ENCODE measurements at places on chromosomes 5 and 9.
A peak's percentile ranks its signal among the peaks of the same experiment; 100 is the strongest.

DNA sequence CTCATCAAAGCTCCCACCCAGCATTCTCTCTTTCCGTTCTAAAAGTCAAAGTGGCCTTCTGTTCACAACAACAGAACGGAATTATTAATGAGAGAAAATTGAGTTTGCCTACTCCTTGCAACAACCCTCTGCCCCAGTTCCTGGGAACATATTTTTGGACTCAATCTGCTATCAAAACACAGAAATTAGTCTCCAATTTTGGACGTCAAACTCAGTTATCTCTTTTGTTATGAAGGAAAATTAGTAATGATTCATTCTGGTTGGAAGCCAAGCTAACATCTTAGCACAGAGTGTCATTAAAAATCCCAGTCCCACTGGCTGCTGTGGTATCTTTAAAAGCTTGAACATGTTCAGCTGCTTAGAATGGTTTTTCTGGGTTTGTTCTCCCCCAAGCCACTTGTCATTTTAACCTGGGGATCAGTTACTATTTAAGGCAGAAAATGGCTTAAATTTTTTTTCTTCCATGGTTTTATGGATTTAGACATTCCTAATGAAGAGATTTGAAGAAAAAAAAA lies 343.2 kb downstream of the TRIM32 start:
- no peak for DNase-seq

GRCh38 chr5:150142959-150143349 lies 12.7 kb downstream of the PDGFRB start:
- DNase-seq, result no peak

DNA sequence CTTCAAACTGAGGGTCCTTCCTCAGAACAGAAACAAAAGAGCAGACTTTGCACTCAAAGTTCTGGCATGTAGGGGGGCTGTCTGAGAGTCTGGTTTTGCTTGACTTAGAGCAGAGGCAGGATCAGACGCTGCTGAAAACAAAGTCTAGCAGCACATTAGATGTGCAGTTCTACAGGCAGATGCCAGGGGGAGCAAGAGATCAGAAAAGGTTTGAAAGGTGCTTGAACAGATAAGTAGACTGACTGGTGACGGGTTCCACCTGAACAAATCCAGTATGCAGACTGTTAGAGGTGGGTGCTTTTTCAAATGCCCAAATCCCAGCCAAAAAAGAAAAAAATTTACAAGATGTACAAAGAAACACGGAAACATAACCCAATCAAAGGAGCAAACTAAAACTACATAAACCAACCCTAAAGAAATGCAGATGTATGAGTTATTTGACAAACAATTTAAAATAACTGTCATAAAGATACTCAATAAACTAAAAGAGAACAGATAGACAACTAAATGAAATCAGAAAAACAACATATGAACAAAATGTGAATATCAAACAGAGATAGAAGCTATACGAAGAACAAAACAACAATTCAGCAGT lies 194.7 kb upstream of the FREM1 start:
- peak; percentile 21 for DNase-seq

GRCh38 chr5:173855162-173855994 lies 32.8 kb upstream of the CPEB4 start:
- DNase-seq, result no peak

GRCh38 chr9:87112656-87113055 lies 165.3 kb upstream of the GAS1 start:
- DNase-seq, result no peak

GRCh38 chr5:9124071-9124470 lies 421.8 kb downstream of the SEMA5A start:
- DNase-seq, result no peak

- DNase-seq, result no peak
These were observed at the start of gene OGN for GRCh38 chr9:92404042-92404836. Gene OGN, minus strand, starts transcription at chr9:92404578. Its CDS starts 1,171 bp downstream, at chr9:92403407.

DNA sequence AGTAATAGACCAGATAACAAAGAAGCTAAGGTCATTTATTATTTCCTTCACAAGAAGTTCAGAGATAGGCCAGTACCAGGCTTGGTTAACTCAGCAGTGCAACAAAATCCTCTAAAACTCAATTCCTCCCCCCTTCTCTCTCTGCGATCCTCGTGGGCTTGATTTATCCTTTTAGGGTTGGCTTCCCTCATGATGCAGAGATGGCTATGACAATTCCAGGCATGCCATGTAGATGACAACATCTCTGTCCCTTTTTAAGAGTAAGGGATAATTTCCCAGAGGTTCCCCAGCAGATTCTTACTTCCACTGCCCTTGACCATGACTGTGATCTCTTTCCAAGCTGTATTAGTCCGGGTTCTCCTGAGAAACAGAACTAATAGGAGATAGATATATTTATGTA lies 28.7 kb upstream of the DAP start:
- no peak for DNase-seq
